Epithelial cell of esophagus (primary cell): ENCODE measurements at places on chromosomes 11 and 22.

GRCh38 chr11:945986-946385, 20.3 kb downstream of the AP2A2 start:
- DNase-seq: no peak

DNA sequence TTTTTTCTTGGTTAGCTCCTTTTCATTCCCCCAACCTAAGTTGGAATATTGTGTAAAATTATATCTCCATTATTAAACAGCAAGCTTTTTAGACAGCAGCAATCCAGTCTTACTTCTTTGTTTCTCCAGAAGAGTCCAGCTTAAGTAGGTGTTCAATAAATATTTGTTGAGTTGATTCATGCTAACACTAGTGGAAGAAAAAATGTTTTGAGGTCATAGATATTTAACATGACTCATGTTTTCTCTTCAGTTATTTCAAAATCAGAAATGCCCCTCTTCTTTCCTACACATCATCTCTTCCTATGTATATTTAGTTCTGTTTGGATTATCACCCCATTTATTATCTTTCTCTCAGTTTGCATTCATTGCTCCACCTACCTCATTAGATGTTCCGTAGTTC, 20.3 kb downstream of the CCDC83 start:
- peak; percentile 65 for DNase-seq

- peak; percentile 98 for DNase-seq
These were observed 64.8 kb downstream of the TENM4 start for GRCh38 chr11:79375818-79376550.

DNA sequence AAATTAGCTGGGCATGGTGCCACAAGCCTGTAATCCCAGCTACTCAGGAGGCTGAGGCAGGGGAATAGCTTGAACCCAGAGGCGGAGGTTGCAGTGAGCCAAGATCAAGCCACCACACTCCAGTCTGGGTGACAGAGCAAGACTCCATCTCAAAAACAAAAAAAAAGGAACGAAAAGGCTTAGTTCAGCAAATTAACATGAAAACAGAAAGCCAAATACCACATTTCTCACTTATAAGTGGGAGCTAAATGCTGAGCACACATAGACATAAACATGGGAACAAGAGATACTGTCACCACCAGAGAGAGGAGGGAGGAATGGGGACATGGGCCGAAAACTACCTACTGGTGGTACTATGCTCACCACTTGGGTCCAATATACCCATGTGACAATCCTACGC, 38.6 kb downstream of the SCGB1A1 start:
- DNase-seq: no peak

DNA sequence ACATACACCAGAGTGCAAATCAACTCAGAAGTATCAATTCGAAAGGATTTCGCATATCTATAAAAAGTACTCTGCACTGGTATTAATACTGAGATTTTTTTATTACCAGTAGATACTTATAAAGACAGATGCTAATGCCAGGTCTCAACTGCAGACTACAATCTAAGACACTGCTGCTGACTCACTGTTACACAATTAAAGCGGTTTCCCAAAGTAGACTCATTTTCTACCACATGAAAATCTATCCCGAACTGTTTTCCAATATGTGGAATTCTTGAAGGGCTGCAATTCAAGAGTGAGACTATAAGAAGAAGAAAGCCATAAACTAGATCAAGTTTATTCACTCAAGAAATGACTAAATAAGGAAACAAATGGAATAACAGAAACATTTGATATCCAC, 57.2 kb upstream of the ARHGAP32 start:
- peak; percentile 66 for DNase-seq

DNA sequence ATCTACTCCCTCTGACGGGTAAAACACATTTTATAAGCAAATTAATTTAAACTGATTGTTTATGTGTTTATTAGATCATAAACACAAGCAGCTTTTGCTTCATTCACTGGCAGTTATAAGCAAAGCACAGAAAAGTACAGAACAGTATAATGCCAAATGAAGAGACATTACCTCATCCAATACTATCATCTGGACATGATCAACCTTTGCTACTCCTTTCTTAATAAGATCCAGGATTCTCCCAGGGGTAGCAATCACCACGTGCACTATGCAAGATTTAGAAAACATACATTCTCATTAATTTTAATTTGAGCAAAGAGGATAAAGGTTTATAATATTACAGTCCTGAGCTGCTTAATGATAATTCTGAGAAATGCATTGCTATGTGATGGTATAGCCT, 27.9 kb downstream of the DDX6 start:
- no peak for DNase-seq

- DNase-seq: peak; percentile 34
These were observed at the start of gene FXYD2 for GRCh38 chr11:117824571-117825537. TSS of gene FXYD2 (minus strand) at chr11:117824744. CDS start at chr11:117824678, 66 bp downstream.

DNA sequence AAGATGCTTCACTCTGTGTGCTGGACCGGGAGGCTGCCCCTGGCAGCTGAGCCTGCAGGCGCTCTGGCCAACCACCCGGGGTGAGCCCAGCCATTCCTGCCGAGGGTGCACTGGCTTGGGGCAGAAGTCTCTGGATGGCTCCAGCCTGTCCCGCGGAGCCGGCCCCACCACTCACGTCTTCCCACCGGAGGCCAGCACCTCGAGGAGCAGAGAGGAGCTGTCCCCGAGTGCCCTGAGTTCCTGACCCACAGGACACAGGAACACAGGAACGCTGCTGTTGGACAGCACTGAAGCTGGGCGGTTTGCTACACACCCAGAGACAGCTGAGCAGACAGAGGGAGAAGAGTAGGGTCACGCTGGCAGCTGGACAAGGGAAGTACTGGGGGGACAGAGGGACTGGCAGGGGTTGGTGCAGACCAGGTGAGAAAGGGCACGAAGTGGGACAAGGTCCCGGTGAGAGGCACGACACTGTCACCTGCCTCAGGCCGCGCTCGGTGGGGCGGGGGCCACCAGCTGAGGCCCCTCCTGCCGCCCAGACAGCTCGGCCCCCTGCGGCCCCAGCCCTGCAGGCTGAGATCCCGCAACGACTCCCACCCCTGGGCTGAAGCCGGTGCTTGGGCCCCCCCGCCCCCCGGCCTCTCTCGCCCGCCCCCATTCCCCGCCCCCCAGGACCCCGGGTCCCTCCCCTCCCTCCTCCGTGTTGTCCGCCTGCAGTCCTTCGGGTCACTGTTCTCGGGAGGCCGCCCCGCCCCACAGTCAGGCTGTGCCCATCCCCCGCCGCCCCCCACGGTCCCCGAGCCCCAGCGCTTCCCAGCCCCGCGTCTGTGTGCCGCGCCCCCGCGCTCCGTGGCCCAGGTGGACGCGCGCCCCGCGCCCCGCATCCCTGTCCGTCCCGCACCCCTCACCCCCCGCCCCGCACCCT, 624 bp upstream of the B4GALNT4 start:
- no peak for DNase-seq

DNA sequence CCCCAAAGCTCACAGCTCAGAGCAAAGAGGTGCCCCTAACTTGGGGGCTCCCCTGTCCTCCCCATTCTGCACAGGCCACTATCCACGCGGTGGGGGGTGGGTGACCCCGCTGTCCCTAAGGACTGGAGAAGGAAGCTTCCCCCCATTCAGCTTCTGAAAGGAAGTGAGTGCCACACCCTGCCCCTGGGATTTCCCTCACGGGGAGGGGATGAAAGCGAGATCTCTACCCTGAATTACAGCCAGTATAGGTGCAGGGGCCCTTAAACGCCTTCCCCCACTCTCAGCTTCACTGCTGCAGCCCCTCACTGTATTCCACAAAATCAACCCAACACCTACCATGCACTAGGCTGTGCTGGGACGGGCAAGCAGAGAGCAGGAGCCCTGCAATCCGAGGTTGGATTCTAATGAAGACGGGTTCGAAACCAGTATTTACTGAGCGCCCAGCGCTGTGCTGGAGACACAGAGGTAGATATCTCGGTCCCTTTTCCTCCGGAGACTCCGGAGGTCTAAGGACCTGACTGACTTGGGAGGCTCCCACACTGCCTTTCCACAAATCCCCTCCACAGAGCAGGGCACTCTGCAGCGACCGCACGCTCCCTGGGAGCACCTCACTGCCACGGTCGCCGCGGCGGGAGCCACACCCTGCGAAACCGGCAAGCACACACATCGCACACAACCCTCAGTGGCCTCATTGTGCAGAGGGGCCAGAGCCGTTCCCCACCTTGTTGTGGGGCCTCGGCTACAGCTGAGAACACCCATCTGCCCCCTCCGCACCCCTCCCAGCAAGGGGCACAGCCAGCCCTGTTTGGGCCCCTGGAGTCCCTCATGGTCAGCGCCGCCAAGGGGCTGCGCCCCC, 1.8 kb downstream of the AHNAK start:
- DNase-seq: peak; percentile 41

DNA sequence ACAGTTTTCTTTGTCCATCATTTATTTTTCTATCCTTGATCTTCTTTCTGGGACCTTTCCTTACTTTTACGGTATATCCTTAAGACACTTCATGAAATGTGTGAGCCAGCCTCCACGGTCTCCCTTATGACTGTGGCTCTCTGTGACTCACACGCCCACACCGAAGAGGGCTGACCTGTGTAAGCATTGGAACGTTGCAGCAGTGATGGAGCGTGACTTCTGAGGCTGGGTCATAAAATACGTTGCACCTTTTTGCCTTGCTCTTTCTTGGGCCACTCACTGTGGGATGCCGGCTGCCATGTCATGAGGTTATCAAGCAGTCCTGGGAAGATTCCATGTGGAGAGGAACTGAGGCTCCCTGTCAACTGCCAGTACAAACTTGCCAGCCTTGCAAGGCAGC, 96.3 kb upstream of the RAB1B start:
- DNase-seq: peak; percentile 66

GRCh38 chr22:23168391-23169042, 11.8 kb upstream of the BCR start:
- DNase-seq: no peak

DNA sequence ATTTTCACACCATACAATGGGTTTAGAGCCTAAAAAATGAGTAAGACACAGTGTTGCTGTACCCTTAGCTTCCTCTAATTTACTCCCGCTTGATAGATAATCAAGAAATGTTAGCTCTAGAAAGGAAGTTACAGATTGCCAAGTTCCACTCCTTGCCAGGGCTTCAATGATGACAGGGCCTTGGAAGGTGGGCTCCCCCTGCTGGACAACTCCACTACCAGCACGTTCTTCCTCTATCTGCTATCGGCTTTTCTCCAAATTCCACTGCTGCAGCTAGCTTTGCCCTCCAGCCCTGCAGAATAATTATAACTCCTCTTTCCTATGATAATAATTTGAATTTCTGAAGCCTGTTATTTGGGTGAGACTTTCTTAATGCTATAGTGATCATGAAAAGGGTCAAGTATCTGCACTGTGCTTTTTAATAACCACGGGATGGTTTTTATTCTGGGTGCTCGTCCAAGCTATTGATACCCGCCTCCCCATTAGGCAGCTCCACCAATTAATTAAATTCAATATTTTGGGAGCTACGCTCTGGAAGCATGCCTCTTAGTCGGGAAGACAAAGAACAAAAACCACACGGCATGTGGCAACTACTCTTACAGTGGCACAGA, 9.0 kb downstream of the SYN3 start:
- DNase-seq: peak; percentile 76

GRCh38 chr11:78070621-78071020, 7.0 kb downstream of the THRSP start:
- no peak for DNase-seq

- DNase-seq: no peak
These were observed 70.0 kb downstream of the RBX1 start for GRCh38 chr22:41021061-41021612.

GRCh38 chr11:126499131-126499752, 143.8 kb downstream of the ST3GAL4 start:
- no peak for DNase-seq

- no peak for DNase-seq
These were observed 192.6 kb upstream of the NAV2 start for GRCh38 chr11:19519912-19520641.

DNA sequence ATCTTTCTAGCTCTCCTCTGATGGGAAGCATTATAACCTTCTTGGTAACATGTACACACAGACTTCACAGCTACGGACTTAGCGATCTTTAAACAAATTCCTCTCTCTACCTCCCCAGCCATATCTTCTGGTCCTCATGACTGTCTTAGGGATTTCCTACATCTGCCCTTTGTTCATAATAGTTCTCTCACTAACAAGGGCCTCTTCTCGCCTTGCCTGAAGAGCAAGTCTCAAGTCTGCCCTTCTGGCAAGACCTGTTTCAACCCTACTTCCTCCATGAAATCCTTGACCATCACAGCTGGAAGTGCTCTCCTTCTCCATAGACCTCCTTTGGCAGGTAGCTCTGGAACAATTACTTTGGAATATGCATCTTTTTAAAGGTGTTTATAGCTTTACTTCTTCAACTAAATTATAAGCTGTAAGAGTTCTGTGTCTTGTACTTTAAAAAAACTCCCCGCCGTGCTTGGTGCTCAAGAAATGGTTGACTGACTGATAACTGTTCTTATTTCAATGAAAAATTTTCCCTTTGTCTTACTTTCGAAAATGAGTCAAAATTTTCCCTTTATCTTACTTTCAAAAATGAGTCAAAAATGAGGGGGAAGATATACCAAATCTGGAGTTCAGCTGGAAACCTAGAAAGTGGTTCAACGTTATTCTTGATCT, 34.7 kb downstream of the SNX19 start:
- no peak for DNase-seq

DNA sequence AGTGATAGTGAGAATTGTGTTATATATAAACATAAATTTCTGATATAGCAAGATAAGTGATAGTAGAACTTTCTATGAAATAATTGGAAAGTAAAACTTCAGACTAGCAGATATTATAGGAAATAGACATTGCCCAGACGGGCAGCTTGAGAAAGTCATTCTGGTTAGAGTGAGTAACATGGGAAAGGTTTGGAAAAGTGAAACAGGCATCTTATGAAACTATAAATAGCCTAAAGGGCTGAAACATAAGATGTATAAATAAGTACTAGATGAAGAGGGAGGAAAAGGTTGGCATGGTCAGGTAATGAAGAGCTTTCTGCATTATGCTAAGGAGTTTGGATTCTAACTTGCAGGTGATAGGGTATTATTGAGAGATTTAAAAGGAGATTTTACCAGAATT, 101.3 kb downstream of the DYNC2H1 start:
- peak; percentile 60 for DNase-seq

DNA sequence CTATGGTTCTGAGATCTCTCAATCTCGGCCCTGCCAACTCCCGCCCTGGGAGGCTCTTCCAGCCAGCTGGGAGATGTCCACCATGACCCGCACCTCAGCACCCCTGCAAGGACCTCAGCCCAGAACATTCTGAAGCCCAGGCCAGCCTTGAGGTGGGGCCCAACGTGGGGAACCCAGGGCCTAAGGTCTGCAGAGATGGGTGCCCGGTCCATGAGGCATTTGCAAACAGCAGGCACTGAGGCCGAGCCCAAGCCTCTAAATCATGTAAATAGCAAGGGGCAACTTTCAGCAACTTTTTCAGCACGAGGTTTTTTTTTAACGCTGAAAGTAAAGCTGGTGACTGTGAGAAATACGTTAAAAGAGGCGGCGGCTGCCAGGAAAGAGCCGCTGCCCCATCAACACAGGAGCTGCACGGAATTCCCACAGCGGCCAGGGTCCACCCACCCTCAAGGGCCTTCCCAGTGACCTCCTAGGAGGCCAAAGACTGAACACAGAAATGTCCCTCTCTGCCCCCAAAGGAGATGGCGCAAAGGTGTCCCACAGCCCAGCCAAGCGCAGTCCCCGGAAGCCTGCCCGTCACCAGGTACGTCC, 46.9 kb downstream of the BRD1 start:
- DNase-seq: no peak

- no peak for DNase-seq
These were observed 48.0 kb downstream of the IGLL5 start for GRCh38 chr22:22935546-22936157.
